A549 treated with CORT108297 at 1 μM for 4 hours (cell line): ENCODE measurements at places on chromosomes 4 and X. TPM values are rescaled to one million over a fixed set of nuclear protein-coding genes. Genes with fewer than 3 reads are reported as not detected.

The KLHL2 gene
- total RNA-seq: 10.6 to 13.8 TPM (median 12.7 TPM) in 5 replicates

The MND1 gene
- total RNA-seq: 11.9 to 18.1 TPM (median 13.1 TPM) in 5 replicates

The F8A2 gene
- not detected in 5 replicates for total RNA-seq

The P2RY10 gene
- total RNA-seq: not detected in 5 replicates

The CAMK2D gene
- 14.2 to 20.8 TPM (median 15.3 TPM) in 5 replicates for total RNA-seq
